ENCODE measurements at places on chromosomes 6 and 20. TPM values are rescaled to one million over a fixed set of nuclear protein-coding genes. Genes with fewer than 3 reads are reported as not detected.

DNA sequence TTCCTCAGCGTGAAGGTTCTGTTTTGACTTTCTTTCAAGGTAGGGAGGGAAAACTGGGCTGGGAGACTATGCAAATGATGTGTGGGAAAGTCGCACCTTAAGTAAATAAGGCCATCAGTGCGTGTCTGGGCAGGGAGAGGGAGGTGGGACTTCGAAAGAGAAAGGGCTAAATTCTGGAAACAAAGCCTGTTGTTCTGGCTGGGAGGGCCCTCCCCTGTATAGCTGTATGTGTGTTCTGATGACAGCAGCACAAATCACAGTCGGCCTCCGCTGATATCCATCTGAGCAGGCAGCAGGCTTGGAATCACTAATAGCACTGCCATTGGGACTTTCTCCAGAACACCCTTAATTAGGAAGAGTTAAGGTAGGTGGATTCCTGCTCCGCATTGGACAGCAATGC, 19.2 kb downstream of the JAG1 start:
- DNase-seq, result no peak

Gene SYCP2
- 2.2 TPM for total RNA-seq

DNA sequence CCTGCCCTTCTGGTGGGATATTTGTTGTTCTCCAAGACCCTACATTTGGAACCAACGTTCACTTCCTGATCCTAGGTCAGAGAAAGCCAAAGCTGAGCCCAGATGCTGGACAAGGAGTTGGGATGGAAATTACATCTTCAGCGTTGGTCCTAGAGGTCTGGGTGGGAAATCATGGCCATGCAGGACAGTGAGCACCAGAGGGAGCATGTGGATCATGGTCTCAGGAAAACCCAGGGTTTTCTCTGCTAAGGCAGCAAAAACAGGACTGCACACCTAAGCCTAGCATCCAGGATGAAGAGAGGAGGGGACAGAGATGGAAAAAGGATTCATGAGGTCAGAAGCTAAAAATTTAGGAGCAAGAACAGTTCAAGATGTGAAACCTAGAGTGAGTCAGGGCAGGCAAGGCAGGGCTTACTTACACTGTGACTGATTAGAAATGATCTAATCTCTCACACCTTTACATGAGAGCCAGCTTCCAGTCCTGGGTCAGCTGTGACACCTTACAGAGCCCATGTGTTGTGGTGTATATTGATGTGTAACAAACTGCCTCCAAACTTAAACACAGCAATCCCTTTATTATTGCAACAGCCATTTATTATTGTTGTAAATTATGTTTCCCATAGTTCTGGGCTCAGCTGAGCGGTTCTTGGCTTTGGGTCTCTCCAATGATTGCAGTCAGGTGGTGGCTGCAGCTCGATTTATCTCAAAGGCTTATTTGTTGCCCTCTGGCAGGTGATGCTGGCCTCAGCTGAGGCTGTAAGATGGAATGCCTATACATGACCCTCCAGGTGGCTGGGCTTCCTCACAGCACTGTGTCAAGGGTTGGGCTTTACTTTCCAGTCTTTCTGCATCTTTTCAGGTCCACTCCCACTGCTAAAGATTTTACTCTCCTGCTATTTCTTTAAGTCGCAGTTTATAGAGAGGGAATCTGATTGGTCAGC, 6.5 kb downstream of the C20orf202 start:
- no peak for DNase-seq

Gene OOEP
- not detected for total RNA-seq

- no peak for DNase-seq
Observed at GRCh38 chr6:97198046-97198565, 84.9 kb downstream of the MMS22L start.

GRCh38 chr6:4675121-4675520, 101.1 kb upstream of the CDYL start:
- DNase-seq, result peak; percentile 64

GRCh38 chr6:144347933-144348332, 62.8 kb downstream of the UTRN start:
- DNase-seq, result no peak

GRCh38 chr6:46490425-46491200, 636 bp downstream of the RCAN2 start:
- DNase-seq, result no peak

- no peak for DNase-seq
Observed at GRCh38 chr20:38386004-38386403, 39.7 kb downstream of the LBP start.

Gene SNRNP48
- 8.4 TPM for total RNA-seq

GRCh38 chr6:155319902-155320301, 5.6 kb upstream of the TFB1M start:
- DNase-seq, result no peak

Gene HLA-DOA
- total RNA-seq, result 5.0 TPM

DNA sequence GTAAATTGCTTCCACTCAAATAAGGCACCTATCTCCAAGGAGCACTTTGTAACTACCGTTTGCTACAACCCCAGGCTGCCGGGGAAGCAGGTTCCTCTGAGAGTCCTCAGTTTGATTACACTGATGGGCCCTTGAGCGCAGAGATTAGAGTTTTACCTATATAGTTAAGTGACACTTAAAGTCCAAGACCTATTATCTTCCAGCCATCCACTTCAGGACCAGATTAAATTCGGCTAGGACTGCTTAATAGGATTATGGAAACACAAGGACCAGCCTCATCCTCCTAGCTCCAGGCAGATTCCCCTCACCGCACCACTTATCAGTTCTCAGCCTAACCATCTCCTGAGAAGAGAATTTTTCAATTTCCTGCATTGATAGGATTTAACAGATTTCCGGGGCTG, 64.7 kb upstream of the TIAM2 start:
- no peak for DNase-seq

DNA sequence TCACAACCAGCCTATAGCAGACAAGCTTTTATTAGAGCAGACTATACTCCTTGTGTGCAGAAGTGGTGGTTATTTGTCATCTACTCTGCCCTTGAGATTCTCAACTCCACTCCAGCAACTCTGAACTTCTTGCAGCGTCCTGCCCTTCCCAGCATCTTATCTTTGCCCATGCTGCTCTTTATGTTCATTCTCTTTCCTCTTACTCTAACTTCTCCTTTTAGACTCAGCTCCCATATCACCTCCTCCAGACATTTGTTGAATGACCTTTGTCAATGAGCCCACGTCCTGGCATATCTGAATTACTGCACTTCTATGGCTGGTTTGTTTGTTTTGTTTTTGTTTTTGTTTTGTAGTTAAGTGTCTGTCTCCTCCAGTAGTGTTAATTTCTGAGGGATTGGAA, 81.2 kb downstream of the KCNQ5 start:
- DNase-seq, result no peak

- no peak for DNase-seq
Observed at GRCh38 chr6:19599796-19600464, 237.2 kb upstream of the ID4 start.

Gene GSTA3
- total RNA-seq, result not detected

- no peak for DNase-seq
Observed at GRCh38 chr20:61620174-61620573, 368.1 kb downstream of the CDH4 start.

- DNase-seq, result no peak
Observed at GRCh38 chr20:40744818-40745175, 55.8 kb upstream of the MAFB start.

GRCh38 chr20:62860924-62861691, 514 bp downstream of the TCFL5 start:
- no peak for DNase-seq

Gene CDSN
- total RNA-seq, result not detected

GRCh38 chr6:132964868-132965382, 150.6 kb downstream of the RPS12 start:
- no peak for DNase-seq

DNA sequence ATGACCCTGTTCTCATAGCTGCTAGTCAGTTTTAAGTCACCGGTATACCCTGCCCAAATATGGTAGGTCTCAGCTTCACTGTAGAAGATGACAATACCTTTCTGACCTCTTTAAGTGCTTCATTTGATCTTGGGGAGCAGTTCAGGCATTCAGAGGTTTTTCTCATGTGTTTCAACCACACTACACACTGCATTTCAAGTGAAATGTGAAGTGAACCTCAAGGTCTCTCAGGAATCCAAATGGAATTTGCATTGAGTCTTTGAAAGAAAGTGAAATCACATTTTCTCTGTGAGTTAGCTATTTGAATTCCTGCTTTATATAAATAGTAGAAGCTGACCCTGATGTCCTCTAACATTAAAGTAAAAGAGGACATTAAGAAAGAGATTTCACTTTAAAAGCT, 461.6 kb downstream of the ADGRB3 start:
- DNase-seq, result no peak

GRCh38 chr6:2549834-2550233, 200.9 kb downstream of the MYLK4 start:
- DNase-seq, result no peak

DNA sequence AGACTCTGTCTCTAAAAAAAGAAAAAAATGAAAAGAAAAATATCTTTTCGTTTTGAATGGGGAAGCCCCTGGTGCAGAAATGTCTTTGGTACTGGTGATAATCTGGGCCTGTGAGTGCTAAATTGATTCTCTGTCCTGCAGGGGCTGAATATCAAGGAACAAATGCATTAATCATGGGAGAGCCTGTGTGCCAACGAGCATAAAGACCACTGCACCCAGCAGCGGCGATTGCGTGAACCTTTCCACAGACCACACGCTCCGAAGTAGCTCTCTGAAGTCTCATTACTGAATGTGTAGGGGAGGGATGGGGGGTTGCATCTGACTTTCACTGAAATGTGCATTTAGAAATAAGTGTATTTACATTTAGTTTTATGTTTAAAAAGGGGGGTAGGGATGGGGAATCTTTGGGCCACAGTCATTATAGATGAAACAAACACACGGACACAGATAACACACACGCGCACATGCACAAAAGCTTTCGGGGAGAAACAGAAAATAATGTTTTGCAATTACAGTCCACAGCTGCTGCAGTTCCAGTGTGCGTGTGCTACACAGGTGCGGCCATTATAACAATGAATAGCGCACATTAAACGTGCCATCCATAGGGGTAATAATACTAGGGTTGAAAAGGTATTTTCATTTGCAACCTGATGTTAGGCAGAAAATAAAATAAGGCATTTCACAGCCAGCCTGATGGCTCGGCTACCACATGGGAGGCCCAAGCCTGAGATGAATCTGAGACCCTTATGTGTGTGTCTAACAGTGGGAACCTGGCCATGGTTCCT, 154.0 kb downstream of the MBOAT1 start:
- DNase-seq, result no peak

Gene MTG2
- 29.9 TPM for total RNA-seq

DNA sequence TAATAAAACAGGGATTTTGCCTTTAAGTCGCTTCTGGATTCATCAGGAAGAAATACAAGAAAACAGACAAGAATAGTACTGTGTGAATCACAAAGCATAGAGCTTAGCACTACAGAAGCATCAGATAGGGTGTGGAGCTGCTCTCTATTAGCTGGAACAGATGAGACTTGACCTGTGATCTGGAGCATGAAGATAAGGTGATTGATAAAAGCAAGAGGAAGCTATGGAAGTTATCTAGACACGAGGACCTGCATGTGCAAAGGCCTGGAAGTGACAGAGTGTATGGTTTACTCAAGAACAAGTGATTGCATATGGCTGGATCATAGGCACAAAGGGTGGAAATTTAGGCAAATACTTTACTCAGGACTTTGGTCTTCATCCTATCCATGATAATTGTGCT, 112.9 kb upstream of the MLIP start:
- no peak for DNase-seq

Gene EFCAB8
- 0.39 TPM for total RNA-seq

- DNase-seq, result peak; percentile 53
Observed at GRCh38 chr6:167710363-167710920, 116.3 kb upstream of the AFDN start.

DNA sequence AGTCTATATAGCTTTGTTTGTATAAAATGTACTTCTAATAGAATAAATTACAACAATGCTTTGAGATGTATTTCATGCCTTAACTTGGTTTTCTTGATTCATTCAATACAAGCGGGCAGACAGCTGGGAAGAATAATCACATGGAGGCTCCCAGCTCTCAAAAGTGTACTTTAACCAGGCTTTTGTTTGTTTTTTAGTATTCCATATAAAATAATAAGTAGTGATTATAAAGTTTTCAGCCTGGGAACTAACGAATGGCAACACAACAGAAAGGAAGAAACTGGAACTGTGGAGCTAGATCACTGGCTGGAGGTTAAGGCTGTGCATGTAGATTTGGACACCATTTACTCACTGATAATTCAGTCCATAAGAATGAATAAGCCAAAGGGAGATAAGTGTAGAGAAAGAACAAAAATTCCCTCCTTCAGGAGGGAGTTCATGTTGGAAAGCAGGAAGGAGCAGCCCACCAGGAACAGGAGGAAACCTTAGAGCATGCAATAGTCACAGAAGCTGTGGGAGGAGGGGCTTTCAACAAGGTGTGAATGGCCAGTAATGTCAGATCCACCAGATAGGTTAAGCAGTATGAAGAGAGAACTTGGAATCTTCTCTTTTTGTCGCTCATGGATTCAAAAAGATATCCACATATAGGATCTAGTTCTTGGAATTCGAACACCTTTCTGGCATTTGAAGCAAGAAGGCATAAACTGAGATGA, 41.2 kb upstream of the SLC35D3 start:
- DNase-seq, result no peak

GRCh38 chr6:131183427-131184095, 48.3 kb downstream of the AKAP7 start:
- no peak for DNase-seq

Gene FLOT1
- 190 TPM for total RNA-seq

Gene SAPCD1
- 2.0 TPM for total RNA-seq

GRCh38 chr6:169038691-169039090, 215.0 kb downstream of the THBS2 start:
- no peak for DNase-seq

Gene SNAI1
- 19.1 TPM for total RNA-seq

All from mesenteric fat pad (tissue), 1 donor.